HFFc6 (cell line): ENCODE measurements at places on chromosomes 11 and 22. TPM values are rescaled to one million over a fixed set of nuclear protein-coding genes. Genes with fewer than 3 reads are reported as not detected.
A peak's percentile ranks its signal among the peaks of the same experiment; 100 is the strongest.

- H3K4me3 ChIP-seq, result no peak overlapping the region
- H3K4me1 ChIP-seq, result peaks cover 5% of the 10 kb centered on the region
- H3K27me3 ChIP-seq, result peaks cover 6% of the 10 kb centered on the region; the same call in 1 of the 2 replicates
- no peaks in the 10 kb centered on the region for H3K36me3 ChIP-seq
- H3K27ac ChIP-seq, result no peak overlapping the region
These were observed 85.5 kb downstream of the ST3GAL4 start for GRCh38 chr11:126440792-126441514.

TEF gene
- 7.6 to 9.4 TPM (median 8.8 TPM) in 3 replicates for total RNA-seq

GRCh38 chr11:92501066-92501739, 276.6 kb downstream of the FAT3 start:
- H3K4me1 ChIP-seq, result no peaks in the 10 kb centered on the region; the same call in 1 of the 2 replicates
- H3K36me3 ChIP-seq, result no peaks in the 10 kb centered on the region
- H3K27ac ChIP-seq, result no peak overlapping the region
- no peak overlapping the region for H3K4me3 ChIP-seq
- DNase-seq, result no peak

DNA sequence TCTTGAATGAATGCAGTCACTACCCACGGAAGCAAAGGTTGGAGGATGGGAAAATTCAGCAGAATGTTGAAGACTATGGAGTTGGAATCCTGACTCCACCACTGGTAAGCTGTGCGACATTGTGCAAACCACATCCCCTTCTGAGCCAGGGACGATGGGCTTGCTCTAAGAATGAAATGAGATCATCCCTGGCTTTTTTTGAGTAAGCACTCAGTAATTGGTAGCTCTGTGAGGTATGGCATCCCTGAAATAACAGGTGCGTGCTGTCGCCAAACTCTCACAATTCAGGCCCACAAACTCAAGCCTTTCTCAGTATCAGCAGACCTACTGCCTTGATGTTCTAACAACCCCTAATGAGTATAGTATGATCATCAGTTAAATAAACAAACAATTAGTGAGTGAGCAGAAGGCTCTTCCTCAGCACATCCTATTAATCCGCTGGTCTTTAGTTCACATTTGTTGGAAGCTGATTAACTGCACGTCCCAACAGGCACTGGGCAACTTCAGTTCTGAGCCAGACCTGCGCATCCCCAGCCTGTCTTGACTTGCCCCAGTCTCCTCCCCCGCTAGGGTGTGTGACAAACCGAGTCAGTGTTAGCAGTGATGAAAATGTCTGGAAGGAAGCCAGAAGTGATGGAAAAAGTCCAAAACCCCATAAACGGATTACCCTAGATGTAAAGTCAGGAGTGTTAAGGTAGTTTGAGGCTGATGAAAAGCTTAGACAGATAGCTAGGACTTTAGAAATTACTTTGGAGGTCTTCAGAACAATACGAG, 235.5 kb downstream of the GRIK4 start:
- no peak for DNase-seq
- H3K4me3 ChIP-seq, result no peak overlapping the region
- no peaks in the 10 kb centered on the region for H3K4me1 ChIP-seq
- H3K27me3 ChIP-seq, result peaks cover 31% of the 10 kb centered on the region

DNA sequence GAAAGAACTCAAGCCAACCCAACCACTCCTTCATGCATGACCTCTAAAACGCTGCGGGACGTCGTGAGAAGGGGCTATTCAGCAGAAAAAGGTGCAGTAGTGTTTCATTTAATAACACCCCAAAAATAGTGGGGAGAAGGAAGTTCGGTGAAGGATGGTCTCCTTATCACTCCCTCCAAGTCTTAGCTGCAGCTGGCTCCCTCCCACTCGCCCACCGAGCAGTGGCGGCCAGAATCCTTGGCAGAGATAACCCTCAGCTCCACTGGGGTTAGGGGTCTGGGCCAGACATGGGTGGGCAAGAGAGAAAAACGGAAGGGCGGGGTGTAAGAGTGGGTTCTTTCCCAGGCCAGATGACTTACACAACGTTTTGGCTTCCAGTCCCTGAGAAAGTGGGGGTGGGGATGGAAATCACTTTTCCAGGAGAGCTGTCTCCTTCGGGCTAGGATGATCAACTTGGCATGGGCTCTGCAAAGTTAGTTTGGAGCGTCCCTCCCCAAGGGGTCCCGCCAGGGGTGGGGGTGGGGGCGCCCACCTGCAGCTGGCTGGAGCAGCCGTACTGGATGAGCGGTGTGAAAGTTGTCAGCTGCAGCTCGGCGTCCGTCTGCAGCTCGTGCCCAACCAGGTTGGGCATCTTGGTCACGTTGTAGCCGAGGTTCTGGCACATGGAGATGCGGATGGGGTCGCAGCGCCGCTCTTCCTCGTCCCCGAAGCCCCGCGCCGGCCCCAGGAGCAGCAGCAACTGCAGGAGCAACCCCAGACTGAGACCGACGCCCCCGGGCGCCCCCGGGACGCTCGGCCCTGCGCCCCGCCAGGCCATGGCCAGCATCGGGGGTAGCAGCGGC, 705 bp downstream of the FZD4 start:
- H3K27ac ChIP-seq, result peak overlapping the region; percentile 34; the same call in 1 of the 2 replicates
- H3K27me3 ChIP-seq, result 0 out of 2 replicates have a peak, but pooled peaks cover 5% of the 10 kb centered on the region
- DNase-seq, result no peak
- H3K4me3 ChIP-seq, result peak overlapping the region; percentile 88

- peaks cover 10% of the 10 kb centered on the region; the same call in 1 of the 2 replicates for H3K36me3 ChIP-seq
- no peaks in the 10 kb centered on the region for H3K4me1 ChIP-seq
- no peak for DNase-seq
- H3K27ac ChIP-seq, result no peak overlapping the region
- no peak overlapping the region for H3K4me3 ChIP-seq
These were observed 1335.3 kb downstream of the TBC1D22A start for GRCh38 chr22:48097723-48098122.

GRCh38 chr11:47946682-47947559, 33.4 kb upstream of the PTPRJ start:
- H3K27me3 ChIP-seq, result peaks cover 4% of the 10 kb centered on the region
- H3K4me3 ChIP-seq, result peak overlapping the region; percentile 31; the same call in 1 of the 2 replicates
- peak; percentile 91 for DNase-seq

DNA sequence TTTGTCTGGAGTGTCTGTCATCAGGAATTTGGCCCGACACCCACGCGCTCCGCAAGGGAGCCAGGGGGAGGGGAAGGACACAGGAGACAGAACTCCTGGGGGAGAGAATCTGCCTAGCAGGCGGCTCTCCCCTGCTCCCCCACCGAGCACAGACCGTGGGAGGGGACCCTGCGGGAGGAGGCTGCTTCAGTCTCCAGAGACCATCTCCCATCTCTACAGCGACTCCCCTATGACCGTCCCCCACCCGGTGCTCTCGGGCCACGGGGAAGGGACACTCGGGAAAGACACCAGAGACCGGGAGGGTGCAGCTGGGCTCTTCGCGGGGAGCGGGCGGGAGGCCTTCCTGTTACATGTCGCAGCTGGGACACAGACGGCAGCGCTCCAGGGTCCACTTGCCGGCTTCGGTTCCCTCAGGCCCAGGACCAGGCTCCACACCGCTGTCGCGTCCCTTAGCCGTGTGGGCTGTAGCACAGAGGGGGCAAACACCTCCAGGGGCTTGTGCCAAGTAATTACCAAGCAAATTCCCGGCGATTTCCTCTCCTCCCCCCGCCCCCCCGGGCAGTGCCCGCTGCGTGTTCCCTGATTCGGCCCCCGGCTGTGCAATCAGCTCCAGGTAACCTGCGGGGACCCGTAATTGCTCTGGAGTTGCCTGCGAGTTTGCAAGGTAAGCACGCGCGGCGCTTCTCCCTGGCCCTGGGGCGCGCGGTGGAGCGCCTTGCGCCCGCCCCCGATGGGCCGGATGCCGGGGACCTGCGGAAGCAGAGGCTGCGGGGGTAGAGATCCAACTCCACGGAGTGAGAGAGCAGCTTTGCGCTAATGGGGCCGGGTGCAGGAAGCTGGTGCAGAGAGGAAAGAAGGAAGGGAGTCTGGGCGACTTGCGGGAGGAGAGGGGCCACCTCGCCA, 155.1 kb upstream of the CADM1 start:
- no peaks in the 10 kb centered on the region for H3K4me1 ChIP-seq
- H3K36me3 ChIP-seq, result no peaks in the 10 kb centered on the region
- H3K4me3 ChIP-seq, result no peak overlapping the region
- H3K27me3 ChIP-seq, result no peaks in the 10 kb centered on the region; the same call in none of the 2 replicates
- DNase-seq, result no peak
- no peak overlapping the region for H3K27ac ChIP-seq

IFITM10 gene
- total RNA-seq, result 0.45 to 0.97 TPM (median 0.71 TPM) in 3 replicates

GRCh38 chr11:429931-430456, 11.8 kb downstream of the ANO9 start:
- no peaks in the 10 kb centered on the region for H3K36me3 ChIP-seq
- H3K4me1 ChIP-seq, result no peaks in the 10 kb centered on the region
- H3K4me3 ChIP-seq, result no peak overlapping the region
- H3K27me3 ChIP-seq, result peaks cover 17% of the 10 kb centered on the region
- no peak for DNase-seq

- H3K27ac ChIP-seq, result no peak overlapping the region
- no peaks in the 10 kb centered on the region for H3K27me3 ChIP-seq
- no peaks in the 10 kb centered on the region for H3K36me3 ChIP-seq
These were observed 991.7 kb downstream of the OPCML start for GRCh38 chr11:132540581-132540980.

DNA sequence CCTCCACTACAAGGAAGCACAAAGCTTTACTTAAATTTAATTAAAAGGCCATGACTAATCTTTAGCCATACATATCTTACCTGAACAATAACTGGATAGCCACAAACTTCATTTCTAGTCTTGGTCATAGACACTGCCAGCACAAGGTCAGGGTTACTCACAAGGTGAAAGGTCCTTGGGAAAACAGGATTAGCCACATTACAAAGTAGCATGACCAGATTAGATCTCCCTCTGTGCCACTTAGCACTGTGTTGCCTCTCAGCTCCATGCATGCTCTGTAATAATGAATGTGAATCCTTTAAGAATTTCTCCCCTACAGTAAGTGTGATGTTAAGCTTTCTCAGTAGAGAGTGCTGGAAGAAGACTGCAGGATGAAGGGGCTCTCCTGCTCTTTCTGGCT, 325.1 kb upstream of the MPPED2 start:
- no peak for DNase-seq
- no peaks in the 10 kb centered on the region for H3K4me1 ChIP-seq
- no peaks in the 10 kb centered on the region; the same call in 1 of the 2 replicates for H3K27me3 ChIP-seq
- no peak overlapping the region for H3K27ac ChIP-seq

RCOR2 gene
- 0.27 to 0.72 TPM (median 0.44 TPM) in 3 replicates for total RNA-seq

DNA sequence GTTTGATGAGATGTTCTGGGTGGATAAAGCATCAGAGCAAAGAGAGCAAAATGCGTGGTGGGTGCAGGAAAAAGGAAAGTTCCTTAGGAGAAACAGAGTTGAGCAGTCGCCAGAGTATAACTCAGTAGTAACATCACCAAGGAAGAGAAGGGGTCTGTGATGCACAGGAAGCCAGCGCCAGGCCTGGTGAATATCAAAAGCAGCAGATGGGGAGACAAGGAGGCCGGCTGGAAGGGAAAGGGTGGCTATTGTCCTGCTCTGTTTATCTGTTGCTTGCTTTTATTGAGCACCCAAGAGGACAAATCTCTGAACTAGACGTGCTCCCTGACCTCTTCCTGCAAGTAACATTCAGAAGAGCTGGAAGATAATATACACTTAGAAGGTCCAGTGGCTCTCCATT, 52.7 kb upstream of the GRAMD1B start:
- peaks cover 37% of the 10 kb centered on the region for H3K27me3 ChIP-seq
- H3K27ac ChIP-seq, result no peak overlapping the region
- H3K36me3 ChIP-seq, result no peaks in the 10 kb centered on the region; the same call in 1 of the 2 replicates
- no peak for DNase-seq
- peaks cover 10% of the 10 kb centered on the region; the same call in 1 of the 2 replicates for H3K4me1 ChIP-seq

GRCh38 chr11:123742031-123742723, 717 bp upstream of the ZNF202 start:
- H3K36me3 ChIP-seq, result peaks cover 27% of the 10 kb centered on the region
- H3K27me3 ChIP-seq, result peaks cover 8% of the 10 kb centered on the region
- H3K4me1 ChIP-seq, result peaks cover 15% of the 10 kb centered on the region
- DNase-seq, result no peak
- H3K27ac ChIP-seq, result peak overlapping the region; percentile 70

GRCh38 chr11:61969838-61970662, 2.6 kb upstream of the FTH1 start:
- H3K4me1 ChIP-seq, result peaks cover 68% of the 10 kb centered on the region
- H3K27me3 ChIP-seq, result peaks cover 6% of the 10 kb centered on the region
- H3K27ac ChIP-seq, result peak overlapping the region; percentile 97

DERL3 gene
- total RNA-seq, result 0.38 to 0.90 TPM in 2 of 3 replicates, not detected in the other

GRCh38 chr11:16920559-16920958, 93.7 kb downstream of the PLEKHA7 start:
- H3K4me3 ChIP-seq, result no peak overlapping the region
- H3K36me3 ChIP-seq, result no peaks in the 10 kb centered on the region
- peaks cover 35% of the 10 kb centered on the region for H3K27me3 ChIP-seq
- H3K27ac ChIP-seq, result no peak overlapping the region
- no peaks in the 10 kb centered on the region for H3K4me1 ChIP-seq

DNA sequence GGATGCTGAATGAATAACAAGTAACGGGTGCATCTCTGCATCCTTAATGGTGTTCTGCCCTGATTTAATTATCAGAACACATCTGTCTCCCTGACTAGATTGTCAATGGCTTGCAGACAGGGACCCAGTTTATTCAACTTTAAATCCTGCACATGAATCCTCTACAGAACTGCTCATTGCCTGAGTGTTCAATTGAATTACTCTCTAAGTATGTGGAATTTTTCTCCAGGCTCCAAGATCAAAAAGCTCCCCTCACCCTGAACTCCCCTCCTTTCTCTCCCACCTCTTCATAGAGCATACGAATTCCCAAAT, 11.8 kb downstream of the MB start:
- peaks cover 35% of the 10 kb centered on the region for H3K27me3 ChIP-seq
- H3K4me1 ChIP-seq, result peaks cover 12% of the 10 kb centered on the region; the same call in 1 of the 2 replicates
- no peak for DNase-seq
- H3K4me3 ChIP-seq, result no peak overlapping the region

DNA sequence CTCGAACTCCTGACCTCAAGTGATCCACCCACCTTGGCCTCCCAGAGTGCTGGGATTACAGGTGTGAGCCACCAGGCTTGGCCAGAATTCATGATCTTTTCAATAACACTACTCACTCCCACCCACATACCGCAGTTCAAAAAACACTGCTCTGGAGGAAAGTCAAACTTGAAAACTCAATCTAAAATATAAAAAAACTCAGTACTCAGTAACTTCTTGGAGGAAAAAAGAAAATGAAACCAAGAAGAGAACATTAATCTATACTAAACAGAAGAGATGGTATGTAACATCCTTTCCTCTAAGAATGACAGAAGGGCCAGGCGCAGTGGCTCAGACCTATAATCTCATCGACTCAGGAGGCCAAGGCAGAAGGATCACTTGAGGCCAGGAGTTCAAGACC, 58.3 kb downstream of the MRTFA start:
- H3K4me3 ChIP-seq, result no peak overlapping the region
- no peaks in the 10 kb centered on the region for H3K27me3 ChIP-seq

MYBPC3 gene
- not detected in 3 replicates for total RNA-seq
